Activated T-helper 1 cell treated with Interleukin-2 at 50 U/mL for 16 hours (primary cell): ENCODE measurements at places on chromosomes 11 and 22.

GRCh38 chr22:38273135-38273826 is 471 bp upstream of the TMEM184B start:
- no peak for DNase-seq

GRCh38 chr11:118051611-118052461 is 25.0 kb upstream of the TMPRSS4 start:
- DNase-seq: peak; percentile 66

DNA sequence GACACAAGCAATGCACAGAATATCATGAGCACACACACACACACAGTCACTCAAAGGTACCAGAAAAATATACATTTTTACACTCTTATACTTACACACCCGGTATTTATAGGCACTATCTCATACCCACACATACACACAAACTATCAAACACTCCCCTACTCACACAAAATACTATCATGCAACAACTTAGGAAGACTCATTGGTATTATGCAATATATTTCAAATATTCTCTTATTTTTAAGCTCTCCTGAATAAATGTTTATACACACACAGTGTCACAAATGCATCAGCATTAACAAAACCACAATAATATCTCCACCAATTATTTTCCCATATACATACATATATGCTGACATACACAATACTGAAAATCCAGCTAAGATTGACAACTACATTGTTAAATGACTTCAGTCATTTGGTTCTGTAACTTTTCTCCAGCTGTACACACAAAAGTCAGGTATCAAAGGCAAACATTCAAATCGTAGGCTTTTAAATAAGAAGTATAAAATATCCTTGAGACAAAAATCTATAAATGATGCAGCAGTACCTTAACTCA is 2.6 kb upstream of the OR51I1 start:
- DNase-seq: no peak

DNA sequence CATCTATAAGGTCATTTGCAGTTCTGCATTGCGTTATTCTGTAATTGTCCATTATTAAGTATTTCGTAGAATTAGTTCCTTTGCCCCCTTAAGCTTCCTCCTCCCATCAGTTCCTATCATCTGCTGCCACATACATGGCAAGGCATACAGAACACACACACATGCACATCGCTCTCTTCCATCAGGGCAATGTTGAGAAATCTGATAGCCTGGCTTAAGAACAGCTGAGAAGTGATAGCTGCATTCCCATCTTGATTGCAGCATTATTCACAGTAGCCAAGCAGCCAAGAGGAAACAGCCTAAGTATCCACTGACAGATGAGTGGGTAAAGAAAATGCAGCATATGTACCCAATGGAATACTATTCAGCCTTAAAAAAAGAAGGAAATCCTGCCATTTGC is 186.8 kb upstream of the CADM1 start:
- no peak for DNase-seq

GRCh38 chr22:24554313-24555164 is at the start of gene GUCD1:
Gene GUCD1 (minus strand): TSS chr22:24555138. CDS start chr22:24554991, 147 bp downstream.
- no peak for DNase-seq

- DNase-seq: no peak
Observed at GRCh38 chr11:14065141-14065540, 102.6 kb downstream of the SPON1 start.

- DNase-seq: no peak
Observed at GRCh38 chr11:109929308-109929707, 163.9 kb upstream of the ZC3H12C start.

DNA sequence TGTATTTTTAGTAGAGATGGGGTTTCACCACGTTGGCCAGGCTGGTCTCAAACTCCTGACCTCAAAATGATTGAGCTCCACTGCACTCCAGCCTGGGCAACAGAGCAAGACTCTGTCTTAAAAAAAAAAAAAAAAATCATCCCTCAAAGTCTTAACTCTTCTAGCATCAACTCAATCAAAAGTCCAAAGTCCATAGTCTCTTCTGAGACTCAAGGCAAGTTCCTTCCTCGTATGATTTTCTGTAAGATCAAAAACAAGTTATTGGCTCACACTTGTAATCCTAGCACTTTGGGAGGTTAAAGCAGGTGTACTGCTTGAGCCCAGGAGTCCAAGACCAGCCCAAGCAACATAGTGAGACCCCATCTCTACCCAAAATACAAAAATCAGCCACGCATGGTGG is 24.4 kb downstream of the PLEKHB1 start:
- no peak for DNase-seq
